K562 (cell line): ENCODE measurements at places on chromosomes 3 and 15.
A peak's percentile ranks its signal among the peaks of the same experiment; 100 is the strongest.

- DNase-seq = peak; percentile 90
Measured at GRCh38 chr3:196650740-196651311, 11.3 kb downstream of the NRROS start.

DNA sequence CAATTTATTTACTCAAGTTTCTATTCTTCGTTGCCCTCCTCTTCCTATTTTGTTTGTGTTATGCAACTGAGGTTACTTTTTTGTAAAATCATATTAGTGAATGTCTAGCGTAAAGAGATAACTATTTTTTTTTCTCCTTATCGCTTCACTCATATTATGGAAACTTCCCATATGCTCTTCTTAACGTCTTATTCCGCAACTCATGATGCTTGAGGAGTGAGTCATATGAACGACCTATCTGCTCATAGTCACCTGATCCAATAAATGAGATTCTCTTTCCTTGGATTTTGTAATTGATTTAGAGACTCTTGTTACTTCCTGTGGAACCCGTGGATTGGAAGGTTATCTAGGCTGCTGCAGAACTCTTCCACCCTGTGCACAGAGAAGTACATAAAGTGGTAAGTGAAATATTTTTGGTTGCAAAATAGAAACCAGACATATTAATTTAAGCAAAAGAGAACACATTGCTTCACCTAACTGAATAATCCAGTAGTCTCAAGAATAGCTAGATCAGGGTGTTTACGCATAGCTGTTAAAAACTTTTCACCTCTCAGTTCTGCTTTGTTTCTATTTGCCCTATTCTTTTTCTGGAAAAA is 719.3 kb upstream of the SGO1 start:
- DNase-seq = peak; percentile 24

- DNase-seq = no peak
Measured at GRCh38 chr15:68666120-68666811, 87.5 kb downstream of the CORO2B start.

GRCh38 chr3:169465417-169465816 is 198.1 kb downstream of the MECOM start:
- DNase-seq = no peak

- DNase-seq = no peak
Measured at GRCh38 chr3:195698647-195699387, 22.0 kb upstream of the MUC20 start.

- peak; percentile 16 for DNase-seq
Measured at GRCh38 chr15:26615188-26615926, 157.5 kb downstream of the GABRB3 start.

GRCh38 chr3:154584041-154584440 is 154.1 kb upstream of the GPR149 start:
- no peak for DNase-seq

DNA sequence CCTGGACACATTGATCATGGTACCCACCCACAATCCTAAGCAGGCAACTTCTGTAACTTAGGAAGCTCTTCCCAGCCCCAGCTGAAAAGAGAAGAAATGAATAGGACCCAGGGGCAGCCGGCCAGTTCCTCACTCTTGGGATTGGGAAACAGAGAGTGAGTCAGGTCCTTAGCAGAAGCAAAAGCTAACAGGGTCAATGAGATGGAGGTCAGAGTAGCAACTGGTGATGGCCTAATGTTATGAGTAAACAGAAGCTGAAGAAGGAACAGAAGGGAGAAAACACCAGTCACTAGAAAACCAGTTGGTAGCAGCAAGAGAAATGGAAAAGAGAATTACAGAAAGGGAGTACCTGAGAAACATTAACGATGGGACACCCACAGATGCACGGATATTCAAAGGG is 20.0 kb downstream of the RIOX2 start:
- DNase-seq = no peak

DNA sequence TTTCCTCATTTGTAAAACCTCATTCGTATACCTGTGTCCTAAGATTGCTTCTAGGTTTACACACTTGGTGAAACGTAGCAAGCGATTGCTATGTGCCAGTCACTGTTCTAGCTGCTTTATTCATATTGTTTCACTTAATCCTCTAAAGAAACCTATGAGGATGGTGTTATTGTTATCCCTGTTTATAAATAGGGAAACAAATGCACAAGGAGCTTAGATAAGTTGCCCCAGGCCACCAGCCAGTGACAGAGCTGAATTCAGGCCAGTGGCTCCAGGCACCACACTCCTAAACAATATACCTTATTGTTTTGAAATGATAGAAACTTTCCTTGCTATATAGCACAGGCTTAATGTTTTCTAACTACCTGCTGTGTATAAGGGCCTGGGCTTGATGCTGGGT is 44.0 kb downstream of the LPP start:
- no peak for DNase-seq

DNA sequence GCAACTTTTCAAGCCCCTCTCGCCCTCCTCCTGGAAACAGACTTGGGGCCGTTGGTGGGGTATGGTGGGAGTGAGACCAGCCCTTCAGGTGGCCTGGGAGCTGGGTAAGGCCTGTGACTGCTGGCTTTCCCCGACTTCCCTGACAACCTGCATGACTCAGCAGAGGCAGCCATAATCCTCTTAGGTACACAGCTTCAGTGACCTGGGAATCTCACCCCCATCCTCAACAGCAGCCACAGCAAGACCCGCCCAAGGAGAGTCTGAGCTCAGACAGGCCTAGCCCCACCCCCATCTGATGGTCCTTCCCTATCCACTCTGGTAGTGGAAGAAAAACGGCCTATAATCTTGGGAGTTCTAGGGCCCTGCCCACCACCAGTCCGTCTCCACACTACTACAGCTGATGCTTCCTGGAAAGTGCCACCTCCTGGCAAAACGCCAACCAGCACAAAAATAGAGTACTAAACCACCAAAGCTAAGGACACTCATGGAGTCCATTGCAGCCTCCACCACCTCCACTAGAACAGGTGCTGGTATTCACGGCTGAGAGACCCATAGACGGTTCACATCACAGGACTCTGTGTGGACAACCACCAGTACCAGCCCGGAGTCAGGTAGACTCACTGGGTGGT is 13.1 kb upstream of the SLC27A2 start:
- DNase-seq = no peak

DNA sequence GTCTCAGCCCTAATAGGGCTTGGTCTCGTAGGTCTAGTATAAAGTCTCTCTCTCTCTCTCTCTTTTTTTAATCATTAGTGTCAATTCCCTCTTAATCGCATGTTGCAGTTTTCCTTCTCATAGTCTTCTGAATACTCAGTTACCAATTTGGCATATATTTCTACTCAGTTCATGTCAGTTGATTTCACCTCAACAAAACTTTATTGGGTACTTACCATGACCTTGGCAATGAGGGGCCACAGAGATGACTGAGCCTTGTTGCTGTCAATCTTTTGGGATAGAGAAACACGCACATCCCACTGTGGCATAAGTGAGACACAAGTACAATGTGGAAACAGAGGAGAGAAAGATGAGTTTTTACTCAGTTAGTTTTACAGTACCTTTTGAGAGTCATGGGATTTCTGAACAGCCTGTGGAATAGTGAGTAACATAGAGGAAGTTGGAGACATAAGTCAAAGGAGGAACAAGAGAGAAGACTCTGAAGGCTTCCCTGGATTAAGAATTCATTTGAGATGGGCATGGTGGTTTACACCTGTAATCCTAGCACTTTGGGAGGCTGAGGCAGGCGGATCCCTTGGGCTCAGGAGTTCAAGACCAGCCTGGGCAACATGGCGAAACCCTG is 150.2 kb upstream of the CBLB start:
- DNase-seq = no peak

DNA sequence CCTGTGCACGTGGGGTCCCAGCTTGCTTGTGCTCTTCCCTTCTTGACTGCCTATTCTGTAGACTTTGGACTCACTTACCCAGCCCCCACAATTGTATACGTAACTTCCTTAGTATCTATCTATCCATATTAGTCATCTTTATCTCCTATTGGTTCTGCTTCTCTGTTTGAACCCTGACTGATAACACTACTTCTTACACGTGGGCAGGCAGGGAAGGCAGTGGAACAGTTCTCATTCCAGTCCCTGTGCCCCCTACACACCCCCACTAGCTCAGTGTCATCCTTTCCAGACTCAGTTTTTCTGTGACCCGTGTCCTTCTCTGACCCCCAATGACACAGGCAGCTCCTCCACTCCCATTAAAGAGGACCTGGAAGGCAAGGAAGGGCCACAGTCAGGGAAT is 74.2 kb upstream of the FBN1 start:
- DNase-seq = peak; percentile 38

GRCh38 chr15:85849946-85850345 is 55.2 kb upstream of the KLHL25 start:
- DNase-seq = no peak

DNA sequence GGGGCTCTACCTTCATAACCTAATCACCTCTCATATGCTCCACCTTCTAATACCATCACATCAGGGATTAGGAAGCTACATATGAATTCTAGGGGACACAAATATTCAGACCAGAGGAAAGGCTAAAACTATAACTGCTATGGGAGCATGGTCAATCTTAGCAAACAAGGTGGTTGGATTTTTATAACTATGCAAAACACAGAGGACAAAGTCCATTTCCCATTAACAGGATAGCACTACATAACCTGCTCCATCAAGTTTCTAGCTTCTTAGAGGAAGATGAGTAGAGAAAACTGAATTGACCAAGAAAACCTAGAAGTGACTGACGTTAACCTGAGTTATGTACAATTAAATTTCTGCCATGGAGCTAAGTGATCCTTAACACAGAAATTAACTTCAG is 398.6 kb downstream of the TBL1XR1 start:
- no peak for DNase-seq

GRCh38 chr15:100434038-100434437 is 92.3 kb upstream of the ADAMTS17 start:
- DNase-seq = no peak
